ENCODE measurements at places on chromosomes 11 and 22.

DNA sequence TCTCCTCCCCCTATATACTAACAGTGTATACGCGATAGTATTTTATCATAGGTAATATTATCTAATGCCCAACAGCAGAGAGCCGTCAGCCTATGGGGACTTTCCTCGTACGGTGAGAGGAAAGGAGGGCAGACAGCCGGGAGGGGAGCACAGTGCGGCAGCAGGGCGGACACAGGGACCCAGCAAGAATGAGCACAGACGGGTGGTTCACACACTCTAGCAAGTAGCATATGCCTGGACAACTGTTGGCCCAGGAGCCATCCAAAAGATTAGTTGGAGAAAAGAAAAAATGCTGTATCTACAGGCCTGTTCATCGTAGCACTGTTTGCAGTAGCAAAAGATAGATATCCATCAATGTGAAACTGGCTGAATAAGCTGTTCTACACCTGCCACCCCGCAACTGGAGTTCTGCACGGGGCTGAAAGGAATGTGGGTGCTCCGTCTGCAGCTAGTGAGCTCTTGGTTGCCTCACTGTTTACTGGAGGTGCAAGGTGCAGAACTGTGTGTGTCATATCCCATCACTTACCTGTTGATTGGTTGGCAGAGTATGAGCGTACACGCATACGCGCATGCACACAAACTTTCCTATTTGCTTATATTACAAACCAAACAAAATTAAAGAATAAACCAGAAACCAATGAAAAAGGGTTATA lies 324.3 kb downstream of the TBC1D22A start:
- no peak for DNase-seq

DNA sequence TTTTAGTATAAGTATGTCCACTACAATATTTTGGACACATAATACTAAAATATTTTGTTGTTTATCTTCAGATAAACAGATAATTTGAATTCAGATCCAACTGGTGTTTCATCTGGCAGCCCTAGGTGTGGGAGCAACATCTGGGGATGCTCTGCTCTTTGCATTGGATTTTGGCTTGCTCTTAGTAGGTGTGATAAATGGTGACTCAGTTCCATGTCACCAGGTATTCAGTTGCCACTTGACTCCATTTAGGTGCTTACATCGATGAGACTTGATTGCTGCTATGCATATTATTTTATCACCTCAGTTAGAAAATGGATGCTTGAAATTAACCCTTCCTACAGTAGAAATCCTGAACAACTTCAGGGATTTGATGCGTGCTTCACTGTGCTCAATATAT lies 13.3 kb upstream of the AMOTL1 start:
- DNase-seq: no peak

- no peak for DNase-seq
Observed at GRCh38 chr22:24696551-24697001, 77.9 kb downstream of the PIWIL3 start.

GRCh38 chr11:64239662-64240434 lies 1.0 kb upstream of the FKBP2 start:
- no peak for DNase-seq

DNA sequence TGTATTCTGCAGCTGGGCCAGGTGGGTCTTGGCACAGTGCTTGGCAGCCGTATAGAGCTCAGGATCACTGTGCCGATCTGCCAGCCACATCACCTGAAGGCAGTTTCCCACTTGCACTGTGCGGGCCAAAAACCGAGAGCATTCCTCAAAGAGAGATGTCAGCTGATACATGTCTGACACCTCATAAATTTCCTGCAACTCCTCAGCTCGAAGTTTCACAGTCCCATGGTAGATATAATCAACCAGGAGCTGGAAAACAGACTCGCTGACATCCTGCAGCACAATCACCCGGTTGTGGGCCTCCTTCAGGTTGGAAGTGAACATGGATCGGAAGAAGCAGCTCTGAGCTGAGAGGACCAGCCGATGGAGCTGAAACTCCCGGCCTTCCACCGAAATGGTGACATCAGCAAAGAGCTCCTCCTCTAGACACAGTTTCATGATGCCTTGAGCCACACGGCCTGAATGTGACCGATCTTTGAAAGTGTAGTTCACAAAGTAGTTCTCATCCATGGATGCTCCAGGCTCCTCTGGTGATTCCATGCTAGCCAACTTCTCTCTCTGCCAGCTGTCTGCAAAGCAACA lies 1.2 kb downstream of the KBTBD4 start:
- DNase-seq: no peak

GRCh38 chr11:94139416-94139815 lies 10.8 kb downstream of the PANX1 start:
- no peak for DNase-seq

DNA sequence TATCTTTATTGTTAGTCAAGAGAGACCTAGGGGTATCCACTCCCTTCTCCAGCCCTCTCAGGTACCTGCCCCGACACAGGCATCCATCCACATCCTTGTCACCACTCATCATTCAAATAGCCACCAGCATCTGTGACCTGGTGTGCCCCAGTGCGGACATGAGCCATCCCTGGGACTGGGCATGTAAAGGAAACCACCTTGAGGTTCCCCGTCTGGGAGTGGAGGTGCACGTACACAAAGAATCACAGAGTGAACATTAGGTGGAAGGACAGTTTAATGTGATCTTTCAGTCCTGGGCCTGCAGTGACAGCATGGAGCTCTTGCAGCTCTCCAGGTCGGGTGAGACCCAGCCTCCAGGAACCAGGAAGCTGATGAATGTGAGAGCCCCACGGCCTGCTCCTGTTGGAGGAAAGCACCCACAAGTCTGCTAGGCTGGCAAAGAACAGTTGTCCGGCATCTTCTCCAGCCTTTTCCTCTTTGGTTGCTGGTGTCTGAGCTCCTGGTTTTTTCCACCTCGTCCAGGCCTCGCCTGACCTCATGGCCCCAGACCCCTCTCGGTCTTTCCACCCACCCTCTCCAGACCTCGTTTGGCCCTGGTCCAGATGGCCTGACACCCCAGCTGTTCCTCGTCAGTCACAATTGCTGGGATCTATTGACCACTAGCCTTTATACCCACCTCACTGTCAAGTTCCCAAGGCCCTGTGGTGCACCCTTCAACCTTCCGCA lies 16.5 kb downstream of the PSMD13 start:
- DNase-seq: no peak

- no peak for DNase-seq
Observed at GRCh38 chr11:75246006-75246670, 5.6 kb downstream of the TPBGL start.

- DNase-seq: no peak
Observed at GRCh38 chr11:117921456-117921855, 7.7 kb downstream of the TMPRSS13 start.

DNA sequence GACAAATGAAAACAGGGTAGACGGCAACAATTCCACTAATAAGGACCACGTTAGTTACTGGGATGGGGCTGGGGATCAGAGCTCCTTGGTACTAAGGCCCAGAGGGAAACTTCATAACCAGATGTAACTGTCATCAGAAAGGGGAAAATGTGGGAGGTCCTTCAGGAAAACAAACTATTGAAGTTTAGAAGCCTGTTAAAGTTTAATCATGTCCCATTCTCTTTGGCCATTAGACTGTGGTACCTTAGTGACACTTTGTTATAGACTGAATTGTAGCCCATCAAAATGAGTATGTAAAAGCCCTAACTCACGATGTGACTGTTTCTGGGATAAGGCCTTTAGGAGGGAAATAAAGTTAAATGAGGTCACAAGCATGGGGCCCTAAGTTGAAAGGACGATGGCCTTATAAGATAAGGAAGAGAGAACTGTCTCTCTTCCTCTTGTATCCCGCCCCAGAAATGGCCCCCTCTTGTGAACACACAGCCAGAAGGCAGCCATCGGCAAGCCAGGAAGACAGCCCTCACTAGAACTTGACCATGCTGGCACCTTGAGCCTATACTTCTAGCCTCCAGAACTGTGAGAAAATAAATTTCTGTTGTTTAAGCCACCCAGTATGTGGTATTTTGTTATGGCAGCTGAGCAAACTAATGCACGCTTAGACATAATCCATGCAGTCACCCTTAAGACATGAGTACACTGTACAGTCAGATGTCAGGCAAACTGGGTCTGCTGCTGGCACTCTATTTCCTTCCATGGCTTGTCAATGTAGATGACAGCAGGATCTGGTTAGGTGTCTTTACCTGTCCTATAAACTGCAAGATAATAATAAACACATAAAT lies 26.9 kb upstream of the USP47 start:
- DNase-seq: no peak

DNA sequence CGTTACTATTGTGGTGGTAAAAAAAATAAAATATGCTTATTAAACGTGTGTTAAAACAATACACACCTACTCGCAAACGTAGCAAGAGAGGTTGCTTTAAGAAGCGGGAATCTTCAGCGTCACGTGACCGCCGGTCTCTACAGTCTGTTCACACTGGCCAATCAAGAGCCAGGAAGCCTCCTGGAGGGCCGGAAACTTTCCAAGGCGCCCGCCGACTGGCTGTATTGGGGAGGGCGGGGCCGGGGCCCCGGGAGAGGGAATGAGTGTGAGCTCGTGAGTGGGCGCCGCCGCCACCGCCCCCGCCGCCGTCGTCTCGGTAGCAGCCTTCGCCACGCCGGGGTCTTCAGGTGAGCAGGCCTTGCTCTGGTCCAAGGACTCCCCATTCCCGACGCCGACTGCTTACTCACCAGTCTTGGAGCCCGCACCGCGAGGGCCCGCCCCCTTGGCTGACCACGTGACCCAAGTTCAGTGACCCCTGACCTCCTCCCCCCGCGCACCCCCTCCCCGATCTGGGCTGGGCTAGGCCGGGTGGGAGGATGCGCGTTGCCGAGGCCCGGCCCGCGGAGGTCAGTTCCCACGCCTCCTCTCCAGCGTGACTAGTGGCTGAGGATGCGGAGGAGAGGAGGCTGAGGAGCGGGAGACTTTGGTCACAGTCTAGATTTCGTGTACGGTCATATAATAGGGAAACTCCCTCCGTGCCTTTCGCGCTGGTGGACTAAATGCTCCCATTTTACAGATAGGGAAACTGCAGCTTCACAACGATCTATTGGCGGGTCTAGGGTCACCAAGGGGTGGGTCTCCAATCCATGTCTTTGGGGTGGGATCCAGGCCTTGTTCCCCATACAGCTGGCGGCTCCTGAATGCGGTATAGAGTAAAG lies at the start of gene TAF6L:
TAF6L (plus strand) TSS at position 253 of the 878 bp plus-strand sequence. CDS start 4,388 bp downstream, outside the sequence.
- DNase-seq: peak; percentile 92

DNA sequence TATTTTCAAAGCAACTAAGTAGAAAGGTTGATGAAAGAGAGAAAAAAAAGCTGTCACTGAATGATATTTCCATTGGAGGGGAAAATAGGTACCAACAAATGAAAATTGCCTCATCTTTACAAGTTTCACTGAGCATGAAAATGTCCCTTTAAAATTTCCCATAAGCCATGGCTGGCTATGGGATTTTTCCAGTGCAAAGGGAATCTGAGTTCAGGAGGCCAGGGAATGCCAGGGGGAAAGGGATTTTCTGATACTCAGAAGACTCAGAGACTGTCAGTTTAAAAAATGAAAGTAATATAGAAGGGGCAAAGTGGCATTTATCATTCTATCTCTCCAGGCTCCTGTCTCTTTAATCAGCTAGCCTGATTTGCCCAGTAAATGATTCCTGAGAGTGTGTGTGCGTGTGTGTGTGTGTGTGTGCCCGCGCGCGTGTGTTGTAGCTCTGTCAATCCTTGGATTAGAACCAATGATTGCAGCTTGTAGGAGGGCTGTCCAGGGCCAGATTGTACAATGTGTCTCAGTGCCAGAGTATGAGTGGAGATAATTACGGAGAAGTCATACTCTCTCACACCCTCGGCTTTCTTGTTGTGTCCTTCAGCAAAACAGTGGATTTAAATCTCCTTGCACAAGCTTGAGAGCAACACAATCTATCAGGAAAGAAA lies at the start of gene NTM:
NTM (plus strand) TSS at position 526 of the 662 bp plus-strand sequence.
- DNase-seq: peak; percentile 10

GRCh38 chr11:64711138-64711955 lies 11.7 kb downstream of the NRXN2 start:
- DNase-seq: no peak

DNA sequence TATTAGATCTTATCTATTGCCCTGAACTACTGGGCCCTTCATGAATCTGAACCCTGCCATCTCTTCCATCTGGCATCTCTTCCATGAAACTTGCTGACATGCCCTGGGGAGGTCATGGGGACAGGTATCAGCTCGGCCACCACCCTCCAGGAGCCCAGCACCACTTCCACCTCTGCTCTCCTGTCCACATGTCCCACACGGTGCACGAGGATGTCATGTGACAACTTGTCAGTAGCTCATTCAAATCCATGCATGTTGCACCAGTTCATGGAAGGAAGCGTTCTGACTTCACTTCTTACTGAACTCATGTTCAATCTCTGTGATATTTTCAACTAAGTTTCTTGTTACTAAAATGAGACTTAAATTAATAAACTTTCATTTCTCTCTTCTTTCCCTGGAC lies 16.6 kb downstream of the YPEL1 start:
- DNase-seq: no peak

GRCh38 chr22:42066126-42066761 lies 4.4 kb downstream of the NAGA start:
- no peak for DNase-seq

- DNase-seq: no peak
Observed at GRCh38 chr11:37574361-37574760, 976.3 kb upstream of the RAG2 start.

DNA sequence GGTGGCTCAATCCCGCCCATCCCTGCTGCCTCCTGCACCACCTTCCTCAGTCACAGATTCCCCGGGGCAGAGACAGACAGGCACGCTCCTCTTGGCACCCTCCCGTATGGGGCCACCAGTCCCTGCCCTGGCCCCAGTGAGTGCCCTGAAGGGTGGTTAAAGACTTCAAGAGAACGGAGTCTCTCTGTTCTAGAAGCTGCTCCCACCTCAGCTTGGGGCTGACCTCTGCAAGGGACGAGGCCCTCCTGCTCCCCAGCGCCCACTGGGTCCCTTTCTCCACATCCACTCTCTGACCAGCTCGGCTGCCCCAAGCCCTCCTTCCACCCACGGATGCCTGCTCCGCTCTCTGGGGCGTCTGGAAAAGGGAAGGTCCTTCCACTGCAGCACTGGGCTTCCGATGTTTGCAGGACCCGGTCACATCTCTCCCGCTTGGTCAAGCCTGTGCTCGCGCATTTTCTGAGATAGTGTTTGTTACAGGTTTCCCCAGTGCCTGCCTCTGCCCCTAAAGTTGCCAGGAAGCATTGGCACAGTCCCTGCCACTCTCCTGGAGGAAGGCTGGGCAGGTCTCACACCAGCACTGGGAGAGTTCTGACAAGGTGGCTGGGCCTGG lies 1487.9 kb downstream of the TBC1D22A start:
- no peak for DNase-seq

GRCh38 chr11:47254386-47254785 lies 3.4 kb upstream of the NR1H3 start:
- no peak for DNase-seq

DNA sequence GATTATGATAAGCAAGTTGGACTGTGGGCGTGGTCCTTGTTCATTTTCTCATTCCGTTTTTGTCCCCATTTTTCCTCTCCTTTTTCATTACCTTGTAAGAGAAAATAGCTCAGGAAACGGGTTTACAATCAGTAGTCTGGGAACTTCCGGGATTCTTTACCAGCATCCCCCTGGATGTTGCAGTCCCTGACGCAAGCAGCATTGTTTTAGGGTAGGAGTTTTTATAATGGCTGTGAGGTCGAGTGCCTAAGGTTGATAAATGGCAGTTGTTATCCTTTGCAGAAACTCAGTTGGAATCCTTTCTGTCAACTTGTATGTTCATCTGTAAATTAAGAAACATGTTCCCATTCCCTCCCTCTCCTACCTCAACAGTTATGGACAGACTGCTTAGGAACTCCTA lies 68.3 kb downstream of the ARHGEF12 start:
- no peak for DNase-seq

- peak; percentile 60 for DNase-seq
Observed at GRCh38 chr22:41217553-41218157, 12.5 kb downstream of the L3MBTL2 start.

- no peak for DNase-seq
Observed at GRCh38 chr11:94749369-94749768, 18.8 kb upstream of the AMOTL1 start.

- DNase-seq: peak; percentile 18
Observed at GRCh38 chr11:44634401-44635281, 69.2 kb downstream of the CD82 start.

All from fibroblast of skin of left quadriceps (primary cell).